Foreskin keratinocyte (primary cell): ENCODE measurements at places on chromosomes 12 and 14. TPM values are rescaled to one million over a fixed set of nuclear protein-coding genes. Genes with fewer than 3 reads are reported as not detected.

IRAK3 gene
- 0.06 and 0.09 TPM in 2 replicates for polyA plus RNA-seq

KLRG1 gene
- 0.15 and 0.32 TPM in 2 replicates for polyA plus RNA-seq

ARMH4 gene
- 0.70 and 0.88 TPM in 2 replicates for polyA plus RNA-seq

CRIP1 gene
- polyA plus RNA-seq: 9.7 and 16.0 TPM in 2 replicates

CCDC60 gene
- polyA plus RNA-seq: 0.06 TPM in 1 of 2 replicates, not detected in the other

SLC10A1 gene
- not detected in 2 replicates for polyA plus RNA-seq

AICDA gene
- polyA plus RNA-seq: 0.02 TPM in 1 of 2 replicates, not detected in the other
